HuH-7.5 (cell line): ENCODE measurements at places on chromosomes 16 and 17.

- no peak for DNase-seq
Observed at GRCh38 chr16:89863741-89864526, 9.5 kb upstream of the TCF25 start.

- DNase-seq, result no peak
Observed at GRCh38 chr16:88023366-88023765, 72.1 kb downstream of the BANP start.

GRCh38 chr16:66486773-66487579, 59.9 kb downstream of the BEAN1 start:
- no peak for DNase-seq

DNA sequence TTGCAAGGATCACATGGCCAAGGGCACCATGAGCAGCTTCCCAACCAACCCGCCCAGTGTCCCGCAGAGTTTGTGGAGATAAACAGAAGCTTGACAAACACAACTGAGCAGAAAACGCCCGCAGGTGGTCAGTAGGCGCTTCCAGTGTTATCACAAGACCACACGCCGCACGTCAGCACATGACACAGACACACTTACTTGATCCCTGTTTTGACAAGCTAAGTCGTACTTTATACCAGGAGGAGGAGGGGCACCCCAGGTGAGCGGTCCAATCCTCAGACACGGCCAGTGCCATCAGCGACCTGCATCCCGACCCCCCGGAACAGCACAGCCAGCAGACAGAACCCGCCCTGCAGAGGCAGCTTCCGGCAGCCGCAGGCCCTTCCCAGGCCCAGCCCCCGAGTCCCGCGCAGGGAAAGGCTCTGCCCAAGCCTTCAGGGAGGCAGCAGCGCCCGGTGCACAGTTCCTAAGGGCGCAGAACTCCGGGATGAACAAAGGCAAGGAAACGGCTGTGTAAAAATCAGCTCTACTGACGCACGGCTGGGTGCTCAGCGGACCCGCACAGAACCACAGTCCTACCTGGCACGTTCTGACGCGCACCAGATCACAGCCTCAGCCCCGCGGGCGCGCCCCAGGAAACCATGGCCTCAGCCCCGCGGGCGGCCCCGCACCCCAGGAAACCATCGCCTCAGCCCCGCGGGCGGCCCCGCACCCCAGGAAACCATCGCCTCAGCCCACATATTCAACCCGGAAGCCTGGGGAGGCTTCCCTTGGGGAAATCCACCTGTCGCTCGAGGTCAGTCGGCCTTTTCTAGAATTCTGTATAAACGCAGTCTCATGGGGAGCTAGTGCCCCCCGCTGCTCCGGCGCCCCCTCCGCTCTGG, 27.8 kb downstream of the AXIN1 start:
- no peak for DNase-seq

DNA sequence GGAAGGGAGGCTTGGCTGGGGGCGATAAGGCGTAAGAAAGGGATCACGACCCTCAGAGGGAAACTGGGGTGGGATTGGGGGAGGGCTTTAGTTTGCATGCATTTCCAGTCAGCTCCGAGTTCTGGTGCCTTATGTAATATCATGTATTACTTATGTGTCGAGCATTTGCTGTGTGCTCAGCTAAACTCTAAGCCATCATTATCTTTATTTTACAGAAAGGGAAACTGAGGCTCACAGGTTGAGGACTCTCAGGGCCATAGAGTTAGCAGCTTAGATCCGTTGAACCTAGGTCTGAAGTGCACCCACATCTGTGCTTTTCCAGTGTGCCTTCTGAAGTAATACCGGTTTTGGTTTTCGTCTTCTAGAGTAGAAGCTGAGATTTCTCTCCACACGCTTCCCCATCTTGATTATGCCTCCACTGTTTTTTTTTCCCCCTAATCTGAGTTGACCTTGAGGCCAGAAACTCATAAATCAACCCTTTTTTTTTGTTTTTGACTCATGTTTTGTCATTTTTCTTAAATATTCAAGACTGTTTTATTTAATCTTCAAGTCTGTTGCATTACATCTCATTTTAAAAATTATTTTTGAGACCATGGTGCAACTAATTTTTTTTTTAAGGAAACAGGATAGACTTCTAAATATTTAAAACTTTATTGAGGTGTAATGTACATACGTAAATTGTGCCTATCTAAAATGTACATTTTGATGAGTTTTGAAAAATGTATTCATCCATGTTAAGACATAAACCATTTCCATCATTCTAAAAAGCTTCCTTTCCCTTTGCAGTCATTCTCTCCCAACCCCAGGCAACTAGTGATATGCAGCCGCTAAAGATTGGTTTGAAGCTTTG, 741 bp downstream of the CYB5B start:
- no peak for DNase-seq
